AML-193 (cell line): ENCODE measurements at places on chromosomes 2 and 18.

GRCh38 chr2:144183727-144184126 is 336.2 kb downstream of the ZEB2 start:
- no peak for DNase-seq

- DNase-seq, result no peak
Observed at GRCh38 chr2:171874963-171875362, 19.1 kb downstream of the SLC25A12 start.

GRCh38 chr18:55779691-55780585 is 191.9 kb upstream of the TCF4 start:
- no peak for DNase-seq

DNA sequence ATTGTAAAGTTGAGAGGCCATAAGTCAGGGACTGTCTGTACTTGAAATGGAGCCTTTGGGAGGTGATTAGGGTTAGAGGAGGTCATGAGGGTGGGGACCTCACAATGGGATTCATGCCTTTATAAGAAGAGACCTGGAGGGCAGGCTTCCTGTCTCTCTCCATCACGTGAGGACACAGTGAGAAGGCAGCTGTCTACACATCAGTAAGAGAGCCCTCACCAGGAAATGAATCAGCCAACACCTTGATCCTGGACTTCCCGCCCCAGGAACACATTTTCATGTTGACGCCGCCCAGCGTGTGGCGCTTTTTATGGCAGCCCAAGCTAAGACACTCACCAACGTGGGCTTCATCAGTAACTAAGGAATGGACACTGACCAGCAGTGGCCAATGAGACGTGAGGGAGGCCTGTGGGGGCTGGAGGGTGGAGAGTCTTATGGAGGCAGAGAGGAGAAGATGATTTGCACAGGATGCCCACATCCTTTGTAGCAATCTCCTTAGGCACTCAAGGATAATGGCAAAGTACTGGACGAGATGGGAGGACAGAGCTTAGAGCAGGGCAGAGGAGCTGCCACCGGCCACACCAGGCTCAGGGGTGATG is 162.7 kb downstream of the EIPR1 start:
- no peak for DNase-seq

DNA sequence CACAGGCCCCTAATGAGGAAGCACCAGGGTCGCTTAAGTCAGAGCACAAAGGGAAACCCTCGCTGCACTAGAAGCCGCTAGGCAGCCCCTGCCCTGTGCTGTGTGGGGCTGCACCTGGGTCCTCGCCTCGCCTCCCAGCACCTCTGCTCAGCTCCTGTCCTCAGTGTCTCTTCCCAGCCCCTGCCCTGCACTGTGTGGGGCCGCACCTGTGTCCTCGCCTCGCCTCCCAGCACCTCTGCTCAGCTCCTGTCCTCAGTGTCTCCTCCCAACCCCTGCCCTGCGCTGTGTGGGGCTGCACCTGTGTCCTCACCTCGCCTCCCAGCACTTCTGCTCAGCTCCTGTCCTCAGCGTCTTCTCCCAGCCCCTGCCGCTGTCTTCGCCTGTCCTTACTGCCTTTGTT is 342.8 kb downstream of the EIPR1 start:
- DNase-seq, result no peak

- DNase-seq, result no peak
Observed at GRCh38 chr2:8648441-8649213, 33.2 kb upstream of the ID2 start.

- peak; percentile 97 for DNase-seq
Observed at GRCh38 chr18:3177902-3178687, 41.7 kb downstream of the MYOM1 start.

GRCh38 chr2:240257940-240258580 is 117.6 kb upstream of the OTOS start:
- DNase-seq, result no peak

- DNase-seq, result no peak
Observed at GRCh38 chr2:226247289-226248275, 552.0 kb downstream of the IRS1 start.

GRCh38 chr2:3143602-3144001 is 234.0 kb downstream of the EIPR1 start:
- no peak for DNase-seq

DNA sequence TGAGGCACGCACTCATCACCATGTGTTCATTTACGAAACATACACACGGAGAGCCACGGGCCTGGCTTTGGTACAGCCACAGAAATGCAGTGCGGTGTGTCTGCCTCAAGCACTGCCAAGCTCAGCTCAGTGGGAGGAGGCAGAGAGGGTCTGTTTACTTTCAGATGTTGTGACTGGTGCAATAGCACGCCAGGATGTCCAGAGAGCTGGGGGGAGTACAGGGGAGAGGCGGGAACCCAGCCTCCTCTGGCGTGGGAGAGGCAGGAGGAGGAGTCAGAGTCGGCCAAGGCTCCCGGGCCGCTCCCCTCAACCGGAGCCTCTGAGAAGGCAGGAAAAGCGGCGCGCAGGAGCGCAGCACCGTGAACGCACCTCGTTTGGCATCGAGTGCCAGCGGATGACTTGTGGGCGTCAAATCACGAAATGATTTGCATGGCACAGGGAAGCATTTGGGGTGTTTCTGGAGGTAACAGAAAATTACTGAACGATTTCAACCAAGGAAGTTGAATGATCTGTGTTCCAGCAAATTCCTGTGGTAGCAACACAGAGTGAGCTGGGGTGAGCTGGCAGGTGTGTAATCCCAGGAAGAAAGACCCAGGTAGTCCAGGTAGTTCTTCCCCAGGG is 143.0 kb downstream of the ZNF516 start:
- no peak for DNase-seq

DNA sequence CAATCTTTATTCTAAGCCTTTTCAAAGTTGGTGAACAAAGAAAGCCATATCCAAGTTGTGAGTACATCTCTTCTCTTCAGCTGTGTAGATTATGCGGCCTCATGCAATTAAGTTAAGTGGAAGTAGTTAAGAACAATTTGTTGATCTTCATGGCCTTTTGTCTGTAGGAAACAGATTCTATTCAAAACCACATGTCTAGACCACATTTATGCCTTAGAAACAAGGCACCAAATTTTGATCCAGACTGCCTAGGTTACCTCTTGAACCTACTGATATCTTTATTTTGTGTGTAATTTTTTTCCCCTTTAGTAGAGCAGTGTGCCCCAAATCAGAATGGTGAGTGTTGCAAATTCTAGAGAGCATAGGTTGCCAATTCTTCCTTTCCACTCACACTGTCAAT is 101.6 kb upstream of the CERS6 start:
- DNase-seq, result no peak

- DNase-seq, result no peak
Observed at GRCh38 chr2:145807968-145808367, 1288.0 kb upstream of the ZEB2 start.

GRCh38 chr18:35324926-35325655 is 19.1 kb downstream of the ZNF24 start:
- DNase-seq, result no peak

DNA sequence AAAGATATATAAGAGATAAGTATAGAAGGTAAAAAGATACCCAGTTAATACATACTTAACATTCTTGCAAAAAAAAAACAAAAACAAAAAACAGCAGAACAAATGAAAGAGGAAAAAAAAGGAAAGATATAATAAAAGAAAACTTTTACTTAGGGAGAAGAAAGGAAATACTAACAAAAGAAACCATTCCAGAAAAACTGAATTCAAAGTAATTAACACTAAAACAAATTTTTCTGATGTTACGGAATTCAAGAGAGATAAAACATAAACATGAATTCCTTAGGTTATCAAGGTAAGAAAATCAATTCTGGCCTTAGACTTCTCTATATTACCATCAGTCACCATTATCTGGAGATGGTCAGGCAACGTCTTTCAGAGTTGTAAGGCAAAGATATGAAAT is 261.8 kb downstream of the ZEB2 start:
- DNase-seq, result no peak

GRCh38 chr2:56230156-56230555 is 46.4 kb downstream of the CCDC85A start:
- DNase-seq, result no peak

DNA sequence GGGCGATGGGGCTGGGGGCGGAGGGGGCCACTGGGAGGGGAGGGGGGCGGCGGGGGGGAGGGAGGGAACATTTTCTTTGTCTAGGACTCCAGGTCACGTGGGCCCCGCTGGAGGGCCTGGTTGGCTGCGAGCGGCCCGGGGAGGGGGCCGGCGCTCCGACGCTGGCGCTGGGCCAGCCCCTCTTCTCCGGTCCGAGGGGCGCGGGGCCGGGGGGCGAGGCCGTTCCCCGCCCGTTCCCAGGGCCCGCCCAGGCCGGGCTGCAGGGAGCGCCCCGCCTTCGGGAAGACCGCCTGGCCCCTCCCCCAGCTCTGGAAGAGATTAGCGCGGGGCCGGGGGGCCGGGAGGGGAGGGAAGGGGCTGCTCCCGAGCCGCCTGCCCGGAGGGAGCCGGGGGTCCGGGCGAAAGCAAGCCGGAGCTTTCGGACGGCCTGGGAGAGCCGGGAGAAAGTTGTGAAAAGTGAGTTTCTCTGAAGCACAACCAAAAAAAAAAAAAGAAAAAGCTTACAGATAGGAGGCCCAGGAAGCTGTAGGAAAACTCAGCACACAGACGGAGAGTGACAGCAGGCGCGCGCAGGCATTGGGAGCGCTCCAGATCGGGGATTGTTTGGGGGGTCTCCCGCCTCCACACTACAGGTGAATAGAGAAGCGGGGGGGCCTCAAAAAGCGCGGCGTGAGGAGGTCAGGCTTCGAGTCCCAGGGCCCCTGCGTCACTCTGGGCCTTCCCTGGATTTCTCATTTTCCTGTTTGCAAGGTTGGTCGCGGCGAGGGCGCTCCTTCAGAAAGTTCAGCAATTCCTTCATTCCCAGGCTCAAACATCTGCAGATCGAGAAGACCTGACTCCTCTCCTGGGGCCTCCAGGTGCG is 84.1 kb upstream of the POMC start:
- DNase-seq, result peak; percentile 31

DNA sequence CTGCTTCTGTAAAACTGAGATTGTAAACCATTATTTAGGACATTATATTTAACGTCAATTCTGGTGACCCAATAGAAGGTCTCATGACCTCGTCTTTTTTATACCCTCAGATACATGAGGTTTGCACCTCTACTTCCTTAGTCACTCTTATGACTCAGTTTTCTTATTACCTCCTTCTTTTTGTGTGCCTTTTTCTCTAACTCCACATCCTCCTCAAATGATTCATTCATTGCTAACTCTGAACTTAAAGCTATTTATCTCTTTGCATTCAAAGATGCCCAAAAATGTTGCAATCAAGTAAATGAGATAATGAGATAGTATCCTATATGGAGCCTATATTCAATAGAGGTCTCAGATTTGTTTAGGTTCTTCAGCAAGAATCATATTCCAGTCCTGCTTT is 121.0 kb upstream of the KYNU start:
- no peak for DNase-seq

- no peak for DNase-seq
Observed at GRCh38 chr2:164457271-164457670, 164.0 kb downstream of the GRB14 start.

DNA sequence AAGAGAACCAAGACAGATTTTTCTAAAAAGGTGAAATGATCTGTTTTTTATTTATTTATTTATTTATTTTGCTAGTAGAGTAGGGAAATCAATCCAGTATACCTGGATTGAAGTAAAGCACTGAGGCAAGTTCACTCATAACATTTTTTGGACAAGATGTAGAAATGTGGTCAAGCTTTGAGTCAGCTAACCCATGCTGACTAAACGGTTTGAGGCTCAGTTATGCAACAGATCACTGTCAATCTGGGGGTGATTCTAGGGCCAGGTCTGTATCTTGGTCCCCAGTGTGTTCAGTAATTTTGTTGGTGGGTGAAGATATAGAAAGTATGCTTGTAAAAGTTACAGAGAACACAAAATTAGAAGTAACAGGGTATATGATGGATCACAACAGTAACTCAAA is 60.2 kb downstream of the RMDN2 start:
- peak; percentile 16 for DNase-seq
